ENCODE measurements at places on chromosomes 3 and 15.
A peak's percentile ranks its signal among the peaks of the same experiment; 100 is the strongest.

GRCh38 chr15:31556494-31557150 is 230.0 kb downstream of the KLF13 start:
- DNase-seq = no peak

GRCh38 chr3:173403376-173403775 is 5.8 kb downstream of the NLGN1 start:
- DNase-seq = no peak

DNA sequence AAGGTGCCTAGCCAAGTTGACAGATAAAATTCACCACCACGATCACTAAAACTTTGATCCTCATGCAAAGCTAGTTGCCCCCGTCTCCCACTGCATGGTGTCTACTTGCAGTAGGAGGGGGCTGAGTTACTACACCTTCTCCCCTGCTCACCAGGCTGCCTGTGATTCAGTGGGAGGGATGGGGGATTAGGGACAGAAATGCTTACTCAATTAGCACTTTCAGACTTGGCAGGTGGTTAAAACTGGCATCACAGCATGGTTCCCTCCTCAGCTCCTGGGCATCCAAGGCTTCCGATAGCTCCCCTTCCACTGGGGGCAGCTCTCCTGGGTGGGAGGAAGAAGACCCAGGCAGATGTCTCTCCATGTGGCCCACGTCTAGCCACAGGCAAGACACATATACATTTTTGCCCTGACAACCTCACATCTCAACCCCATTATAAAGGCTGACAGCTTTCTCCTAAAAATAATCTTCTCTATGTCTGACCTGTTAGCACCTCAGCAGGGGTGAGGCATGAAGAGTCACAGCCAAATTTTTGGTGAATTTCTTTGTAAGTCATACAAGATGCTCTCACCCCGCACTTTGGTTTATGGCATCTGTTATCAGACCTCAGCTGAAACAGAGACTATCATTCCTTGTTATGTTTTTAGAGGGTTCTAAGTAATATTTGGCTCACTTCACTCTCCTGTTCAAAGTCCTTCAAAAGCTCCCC is 369.0 kb downstream of the SV2B start:
- DNase-seq = no peak

DNA sequence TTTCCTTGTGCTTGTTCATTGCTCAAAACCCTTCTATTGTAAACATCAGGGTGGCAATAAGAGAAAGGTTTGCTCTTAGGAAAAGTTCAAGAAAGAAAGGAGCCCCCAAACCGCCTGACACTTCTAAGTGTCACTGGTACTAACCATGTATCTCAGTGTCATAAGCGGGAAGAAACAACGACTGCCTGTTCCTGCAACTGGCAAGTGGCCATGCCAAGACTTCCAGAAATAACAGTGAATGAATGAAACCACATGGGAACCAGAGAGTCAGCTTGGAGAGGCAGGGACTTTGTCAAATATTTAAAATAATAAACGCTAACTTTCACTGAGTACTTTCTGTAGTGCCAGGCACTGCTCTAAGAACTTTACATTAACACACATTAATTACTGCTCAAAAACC is 1.1 kb downstream of the PLSCR2 start:
- peak; percentile 32 for DNase-seq

- no peak for DNase-seq
Observed at GRCh38 chr3:97930018-97930417, 42.2 kb downstream of the RIOX2 start.

DNA sequence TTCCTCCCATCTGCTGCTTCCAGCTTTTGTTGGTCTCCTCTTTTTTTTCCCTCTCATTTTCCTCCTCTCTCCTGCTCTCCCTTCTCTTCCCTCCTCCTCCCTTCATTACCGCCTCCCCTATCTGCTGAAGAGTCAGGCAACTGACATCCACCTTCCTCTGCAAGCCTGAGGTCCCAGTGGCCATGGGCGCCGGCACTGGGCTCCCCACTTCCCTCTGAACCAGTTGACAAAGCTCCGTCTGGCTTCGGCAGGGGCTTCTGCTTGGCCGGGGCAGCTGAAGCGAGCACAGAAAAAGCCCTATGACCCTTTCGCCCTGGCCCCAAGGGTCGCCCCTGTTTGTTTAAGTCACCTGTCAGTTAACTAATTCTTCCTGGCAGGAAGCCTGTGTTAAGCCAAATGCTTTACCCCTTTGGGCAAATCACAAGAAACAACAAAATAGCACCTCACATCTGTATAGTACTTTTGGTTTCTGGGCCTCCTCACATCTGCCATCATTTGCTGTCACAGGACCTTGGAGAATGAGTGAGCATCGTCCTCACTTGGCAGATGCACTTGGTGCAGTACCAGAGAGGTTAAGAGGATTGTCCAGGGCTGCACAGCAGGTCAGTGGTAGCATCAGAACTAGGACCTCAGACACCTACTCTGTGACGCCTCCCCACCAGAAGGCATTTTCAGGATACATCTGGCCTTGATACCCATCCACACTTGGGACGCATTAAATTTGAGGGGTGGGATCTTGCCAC is 27.7 kb downstream of the ITGA11 start:
- no peak for DNase-seq

DNA sequence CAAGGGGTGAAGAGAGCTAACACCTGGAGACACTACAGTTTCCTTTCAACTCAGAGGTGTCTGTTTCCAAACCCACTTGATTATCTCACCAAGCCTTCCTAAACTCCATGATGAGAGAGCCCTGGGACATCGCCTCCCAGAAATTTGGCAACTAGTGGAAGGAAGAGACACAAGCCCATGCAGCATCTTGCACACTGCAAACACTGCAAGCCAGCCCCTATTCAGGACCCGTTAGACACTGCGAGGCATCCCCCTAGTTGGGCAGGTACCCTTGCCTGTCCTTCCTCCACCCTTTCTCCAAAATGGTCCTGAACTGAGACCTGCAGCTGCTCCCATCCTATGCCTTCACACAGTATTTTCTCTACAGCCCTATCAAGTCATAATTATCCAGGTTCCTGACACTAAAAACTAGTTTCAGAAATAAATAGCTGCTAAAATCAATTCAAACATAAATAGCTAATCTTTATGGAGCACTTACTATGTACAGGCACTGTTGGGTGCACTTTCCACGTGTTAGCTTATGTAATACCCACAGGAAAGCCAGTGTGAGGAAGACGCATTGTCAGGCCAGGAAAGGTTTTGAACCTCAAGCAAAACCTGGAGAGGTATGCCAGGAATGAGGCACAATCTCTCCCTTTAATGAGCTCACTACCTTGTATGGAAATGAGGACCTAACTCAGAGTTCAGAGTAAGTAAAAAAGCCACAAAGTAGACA is 2.8 kb downstream of the MAGI1 start:
- no peak for DNase-seq

- no peak for DNase-seq
Observed at GRCh38 chr3:42773409-42773751, 327 bp upstream of the CCDC13 start.

DNA sequence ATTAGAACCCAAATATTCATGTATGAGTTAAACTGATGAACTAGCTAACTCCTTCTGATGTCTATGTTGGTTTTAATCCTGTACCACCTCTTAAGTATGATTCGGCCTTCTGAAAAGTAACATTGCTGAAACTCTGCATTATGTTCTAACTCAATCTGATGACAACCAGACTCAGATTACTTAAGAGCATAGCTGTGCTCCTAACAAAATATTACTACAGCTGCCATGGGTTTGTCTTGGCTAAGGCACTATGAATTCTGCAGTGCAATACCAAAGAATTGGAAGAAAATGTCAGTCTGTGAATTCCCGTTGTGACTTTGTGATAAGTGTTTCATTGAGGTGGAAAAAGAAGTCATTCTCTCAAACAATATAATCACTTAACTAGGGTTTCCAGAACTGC is 224.4 kb downstream of the ZMAT3 start:
- DNase-seq = no peak

- DNase-seq = no peak
Observed at GRCh38 chr15:98698792-98699191, 50.5 kb downstream of the IGF1R start.

- no peak for DNase-seq
Observed at GRCh38 chr3:108271626-108272025, 24.7 kb upstream of the HHLA2 start.

DNA sequence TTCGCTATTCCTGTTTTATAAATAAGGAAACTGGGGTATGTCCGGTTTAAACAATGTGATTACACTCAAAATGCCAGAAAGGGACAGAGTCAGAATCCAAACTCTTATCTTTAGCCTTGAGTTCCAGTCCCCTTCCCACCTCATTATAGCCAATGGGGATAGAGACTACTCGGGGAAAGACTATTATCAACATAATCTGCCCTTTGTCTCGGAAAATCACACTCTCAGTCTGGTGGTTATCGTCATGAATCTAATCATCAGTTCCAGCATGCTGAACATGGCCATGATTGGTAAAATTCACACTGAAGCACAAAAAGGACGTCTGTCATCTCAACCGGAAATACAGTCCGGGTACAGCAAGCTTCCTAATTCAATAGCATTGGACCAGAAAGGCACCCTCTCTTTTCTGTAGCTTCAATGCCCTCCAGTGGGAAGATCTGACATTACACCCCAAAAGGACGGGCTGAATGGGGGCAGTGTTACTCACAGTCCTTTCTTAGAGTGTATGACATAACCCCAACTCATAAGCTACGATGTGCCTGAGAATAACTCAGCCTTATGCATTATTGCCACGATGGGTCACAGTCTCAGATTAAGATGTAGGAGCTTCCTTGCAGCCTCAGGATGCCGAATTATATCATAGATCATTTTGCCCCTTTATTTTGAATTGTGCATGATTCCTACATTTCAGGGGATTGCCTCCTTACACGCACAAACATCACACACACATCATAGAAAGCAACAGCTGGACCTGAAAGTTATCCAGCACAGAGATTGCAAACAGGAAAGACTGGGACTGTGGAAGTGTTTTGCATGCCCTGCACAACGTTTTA is 390.4 kb upstream of the LMCD1 start:
- DNase-seq = peak; percentile 69

DNA sequence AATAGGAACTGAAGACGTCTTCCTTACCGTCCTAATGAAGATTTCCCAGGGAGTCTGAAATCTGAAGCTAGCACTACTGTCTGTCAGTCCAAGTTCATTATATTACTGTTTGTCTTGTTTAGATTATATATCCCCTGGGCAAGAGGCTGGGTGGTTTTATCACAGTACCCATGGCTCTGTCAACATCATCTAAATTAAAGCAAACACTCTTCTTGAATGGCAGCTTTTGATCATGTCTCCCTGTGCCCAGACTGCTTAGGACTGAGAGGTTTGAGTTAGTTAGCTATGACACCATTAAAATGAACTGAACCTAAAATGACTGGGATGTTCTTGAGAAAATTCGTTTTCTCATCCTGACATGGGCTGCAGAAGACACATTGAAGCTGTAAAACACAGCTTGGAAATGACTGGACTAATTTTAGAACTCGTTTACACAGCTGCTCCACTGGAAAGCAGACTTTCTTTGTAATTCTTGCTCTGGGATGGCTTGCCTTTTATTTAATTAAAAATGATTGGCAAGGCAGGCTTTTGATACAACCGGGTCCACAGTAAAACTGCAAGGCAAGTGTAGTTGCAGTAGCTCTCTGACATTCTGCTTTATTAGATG is 243.5 kb downstream of the MFSD1 start:
- DNase-seq = no peak

GRCh38 chr15:74011610-74012009 is 17.1 kb downstream of the PML start:
- DNase-seq = no peak

- no peak for DNase-seq
Observed at GRCh38 chr15:89814112-89814742, 425 bp downstream of the ANPEP start.

DNA sequence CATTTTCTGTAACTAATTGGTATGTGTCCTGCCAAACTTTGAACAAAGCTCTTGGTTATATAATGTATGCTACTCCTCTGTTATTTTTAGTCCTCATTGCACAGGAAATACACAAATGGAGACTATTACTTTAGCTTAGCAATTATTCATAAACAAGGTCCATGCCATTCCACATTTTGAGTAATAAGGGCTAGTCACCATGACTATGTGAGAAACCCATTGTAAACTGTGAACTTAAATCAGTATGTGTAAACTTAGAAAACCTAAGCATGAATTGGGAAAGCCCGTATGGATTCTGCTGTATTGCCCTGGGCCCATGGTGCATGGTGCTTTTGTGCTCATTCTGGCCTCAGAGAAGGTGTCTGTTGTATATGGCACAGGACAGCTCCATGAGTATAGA is 100.3 kb downstream of the HCN4 start:
- DNase-seq = no peak

DNA sequence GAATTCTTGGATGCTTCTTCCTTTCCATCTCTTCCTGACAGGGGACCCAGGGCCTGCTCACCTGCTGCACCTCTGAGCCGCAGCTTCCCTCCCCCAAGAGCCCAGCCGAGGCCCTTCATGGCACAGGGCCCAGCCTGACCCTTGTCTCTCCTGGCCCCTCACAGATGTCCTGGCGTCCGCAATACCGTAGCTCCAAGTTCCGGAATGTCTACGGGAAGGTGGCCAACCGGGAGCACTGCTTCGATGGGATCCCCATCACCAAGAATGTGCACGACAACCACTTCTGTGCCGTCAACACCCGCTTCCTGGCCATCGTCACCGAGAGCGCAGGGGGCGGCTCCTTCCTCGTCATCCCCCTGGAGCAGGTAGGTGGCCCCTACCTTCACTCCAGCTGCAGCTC is 66.2 kb downstream of the CORO2B start:
- no peak for DNase-seq

- no peak for DNase-seq
Observed at GRCh38 chr3:4864503-4864902, 114.7 kb upstream of the BHLHE40 start.

GRCh38 chr15:34644851-34645250 is 61.4 kb upstream of the GOLGA8B start:
- no peak for DNase-seq

Data from mucosa of descending colon (tissue), 3 donors.